ENCODE measurements at places on chromosomes 11 and 22. TPM values are rescaled to one million over a fixed set of nuclear protein-coding genes. Genes with fewer than 3 reads are reported as not detected.

RHOD gene
- not detected for total RNA-seq

ABTB2 gene
- 9.3 TPM for total RNA-seq

ELFN2 gene
- 7.3 TPM for total RNA-seq

ACCS gene
- total RNA-seq = 45.1 TPM

PPME1 gene
- 65.1 TPM for total RNA-seq

BTG4 gene
- total RNA-seq = not detected

PHLDA2 gene
- total RNA-seq = 1.2 TPM

MSANTD2 gene
- 22.8 TPM for total RNA-seq

DESI1 gene
- 34.5 TPM for total RNA-seq

TRIM51 gene
- total RNA-seq = 0.37 TPM

MIAT gene
- 1,100 TPM for total RNA-seq

BSCL2 gene
- 550 TPM for total RNA-seq

TMEM258 gene
- 82.7 TPM for total RNA-seq

FGF3 gene
- total RNA-seq = not detected

LYVE1 gene
- not detected for total RNA-seq

ZC3H12C gene
- total RNA-seq = 60.6 TPM

PISD gene
- total RNA-seq = 60.9 TPM

DCDC1 gene
- total RNA-seq = 0.47 TPM

PHETA2 gene
- 0.88 TPM for total RNA-seq

FJX1 gene
- 74.3 TPM for total RNA-seq

PKNOX2 gene
- 8.7 TPM for total RNA-seq

POU2F3 gene
- not detected for total RNA-seq

SCGB1D2 gene
- total RNA-seq = not detected

DNA sequence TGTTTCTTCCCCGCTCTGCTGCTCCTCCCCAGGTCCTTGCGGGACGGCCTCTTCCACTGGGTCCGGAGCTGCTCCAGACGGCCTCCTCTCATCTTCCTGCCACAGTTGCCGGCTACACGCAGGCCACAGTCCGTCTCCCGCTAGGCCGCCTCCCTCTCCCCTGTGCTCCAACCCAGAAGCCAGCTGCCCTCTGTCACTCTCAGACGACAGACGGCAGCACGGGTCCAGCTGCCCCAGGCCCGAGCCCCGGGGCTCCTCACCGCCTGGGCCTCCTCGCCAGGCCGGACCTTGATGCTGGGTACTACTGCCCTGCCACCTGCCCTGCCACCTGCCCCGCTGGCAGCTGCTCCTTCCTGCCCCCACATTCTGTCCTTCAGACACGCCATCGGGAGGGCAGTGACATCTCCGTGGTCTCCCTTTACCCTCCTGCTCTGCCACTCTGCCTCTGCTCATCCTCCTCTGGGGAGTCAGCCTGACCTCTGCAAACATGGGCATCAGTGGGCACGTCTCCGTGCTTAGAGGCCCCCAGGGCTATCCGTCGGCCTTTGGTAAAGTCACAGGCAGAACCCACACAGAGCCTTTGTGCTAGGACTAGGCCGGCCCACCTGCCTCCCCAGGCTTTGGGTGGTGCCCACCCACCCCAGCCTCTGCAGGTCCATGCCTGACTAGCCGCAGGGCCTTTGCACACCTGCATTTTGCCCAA lies 43.1 kb upstream of the TH start:
- peak; percentile 80 for DNase-seq

DNA sequence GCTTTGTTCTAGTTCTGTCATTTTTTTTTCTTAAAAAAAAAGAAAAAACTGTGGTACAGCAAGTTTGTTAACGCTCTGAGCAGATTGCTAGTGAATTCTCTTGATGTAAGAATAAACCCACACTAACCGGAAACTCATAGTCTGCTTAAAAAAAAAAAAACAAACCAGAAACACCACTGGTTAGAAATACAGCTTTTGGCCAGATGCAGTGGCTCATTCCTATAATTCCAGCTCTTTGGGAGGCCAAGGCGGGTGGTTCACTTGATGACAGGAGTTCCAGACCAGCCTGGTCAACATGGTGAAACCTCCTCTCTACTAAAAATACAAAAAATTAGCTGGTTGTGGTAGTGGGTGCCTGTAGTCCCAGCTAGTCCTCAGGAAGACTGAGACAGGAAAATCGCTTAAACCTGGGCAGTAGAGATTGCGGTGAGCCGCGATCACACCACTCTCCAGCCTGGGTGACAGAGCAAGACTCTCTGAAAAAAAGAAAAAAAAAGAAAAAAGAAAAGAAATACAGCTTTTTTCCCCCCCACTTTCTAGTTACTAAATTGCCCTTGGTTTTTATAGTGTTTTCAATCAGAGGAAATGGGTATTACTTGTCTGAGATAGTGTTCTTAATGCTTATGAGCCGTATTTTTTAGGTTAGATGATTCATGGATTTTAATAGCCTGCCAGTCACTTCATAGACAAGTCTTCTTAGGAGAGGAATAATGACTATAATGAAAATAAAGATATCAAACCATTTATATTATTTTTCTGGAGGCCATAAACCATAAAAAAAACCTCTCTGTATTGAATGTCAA lies 222.8 kb downstream of the DDX10 start:
- DNase-seq = no peak

DNA sequence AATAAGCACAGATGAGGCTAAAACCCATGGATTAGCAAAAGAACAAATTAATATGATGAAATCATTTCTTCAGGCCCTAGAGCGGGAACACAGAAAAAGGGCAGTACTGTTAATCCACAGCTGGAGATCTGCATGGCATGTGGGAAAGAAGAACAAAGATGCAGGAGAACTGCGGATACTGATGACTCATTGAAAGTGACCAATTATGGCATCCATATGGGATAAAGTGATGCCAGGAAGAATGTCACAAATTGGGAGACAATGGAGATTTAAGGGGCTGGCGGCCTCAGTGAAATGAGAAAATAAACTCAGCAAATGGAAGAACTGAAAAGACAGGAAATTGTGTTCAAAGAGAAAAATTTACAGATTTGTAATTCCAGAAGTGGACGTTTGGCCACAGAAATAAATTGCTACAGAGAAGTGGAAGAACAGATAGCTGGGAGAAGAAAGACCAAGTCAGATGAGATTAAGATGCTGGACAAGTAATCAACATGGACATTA lies 39.4 kb downstream of the SIK3 start:
- no peak for DNase-seq

DNA sequence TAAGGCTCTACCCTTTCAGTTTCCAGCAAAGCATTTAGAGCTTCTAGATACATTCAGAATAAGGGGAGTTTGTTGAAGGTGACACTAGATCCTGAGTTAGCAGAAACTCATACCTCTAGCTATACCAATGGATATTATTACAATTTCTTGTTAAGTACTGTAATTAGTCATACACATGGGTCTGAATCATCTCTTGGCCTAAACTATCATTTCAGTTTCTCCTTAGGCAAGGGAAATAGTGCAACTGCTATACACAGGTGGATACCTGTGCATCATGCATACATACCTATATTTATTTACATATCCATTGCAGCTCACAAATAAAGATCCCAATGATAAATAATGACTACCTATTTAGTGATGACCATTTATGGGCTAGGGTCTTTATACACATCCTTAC lies 45.1 kb upstream of the PAX6 start:
- DNase-seq = no peak

- no peak for DNase-seq
These were observed 77.6 kb downstream of the LRRC32 start for GRCh38 chr11:76592961-76593360.

DNA sequence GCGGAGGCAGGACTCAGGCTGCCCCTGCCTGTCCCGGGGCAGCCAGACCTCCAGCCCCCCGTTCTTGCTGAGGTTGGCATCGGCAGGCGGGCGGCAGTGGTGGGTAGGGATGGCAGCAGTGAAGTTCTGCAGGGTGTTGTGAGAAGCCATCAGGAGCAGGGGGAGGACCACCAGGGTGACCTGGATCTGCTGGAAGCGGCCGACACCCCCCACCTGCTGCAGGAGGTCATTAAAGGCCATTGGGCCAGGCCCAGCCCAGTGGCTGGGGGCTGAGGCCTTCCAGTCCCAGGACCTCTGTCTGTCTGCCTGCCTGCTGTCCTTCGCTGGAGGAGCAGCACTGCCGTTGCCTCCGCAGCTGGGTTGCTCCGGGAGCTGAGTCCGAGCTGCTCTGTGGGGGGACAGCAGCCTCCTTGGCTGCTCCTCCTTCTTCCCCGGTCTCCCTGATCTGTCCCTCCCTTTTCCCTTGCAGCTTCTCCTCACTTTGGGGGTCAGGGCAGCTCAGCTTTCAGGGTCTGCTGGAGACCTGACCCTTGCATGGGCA lies at the start of gene SLC22A6:
SLC22A6 (minus strand) TSS at position 517 of the 541 bp plus-strand sequence; CDS start at position 240, 277 bp downstream.
- DNase-seq = no peak

- no peak for DNase-seq
These were observed 43.3 kb downstream of the TNRC6B start for GRCh38 chr22:40221055-40221414.

- no peak for DNase-seq
These were observed 53.3 kb downstream of the NTM start for GRCh38 chr11:131423688-131424087.

DNA sequence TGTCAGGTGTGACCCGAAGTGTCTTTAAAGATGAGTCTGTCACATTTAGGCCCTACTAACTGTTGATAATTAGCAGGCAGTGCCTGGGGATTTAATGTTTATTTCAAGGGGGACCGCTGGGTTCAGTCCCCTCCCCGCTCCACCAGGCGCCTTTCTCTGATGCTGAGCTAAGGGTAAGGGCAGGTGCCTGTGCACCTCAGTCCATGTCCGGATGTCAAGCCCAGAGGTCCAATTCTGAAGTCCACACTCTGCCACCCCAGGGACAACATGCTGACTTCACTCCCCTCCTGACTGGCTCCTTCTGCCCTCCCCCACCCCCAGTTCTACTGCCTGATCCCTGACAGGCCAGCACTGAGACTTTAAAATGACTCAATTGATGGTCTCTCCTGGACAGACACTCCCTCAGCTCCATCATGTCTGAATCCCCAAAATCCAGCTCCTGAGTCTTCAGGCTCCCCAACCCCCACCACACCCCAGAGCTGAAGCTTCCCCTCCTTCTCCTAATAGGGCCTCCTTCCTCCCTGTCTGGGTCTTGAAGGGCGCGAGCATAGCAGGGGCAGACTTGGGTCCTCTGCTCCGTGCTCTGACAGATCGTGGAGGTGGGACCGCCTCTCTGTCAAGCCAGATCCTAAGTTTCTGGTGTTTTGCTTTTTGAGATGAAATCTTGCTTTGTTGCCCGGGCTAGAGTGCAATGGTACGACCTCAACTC lies 49.8 kb upstream of the ANO1 start:
- DNase-seq = no peak

- no peak for DNase-seq
These were observed 356.9 kb upstream of the CCDC90B start for GRCh38 chr11:83643115-83643514.

DNA sequence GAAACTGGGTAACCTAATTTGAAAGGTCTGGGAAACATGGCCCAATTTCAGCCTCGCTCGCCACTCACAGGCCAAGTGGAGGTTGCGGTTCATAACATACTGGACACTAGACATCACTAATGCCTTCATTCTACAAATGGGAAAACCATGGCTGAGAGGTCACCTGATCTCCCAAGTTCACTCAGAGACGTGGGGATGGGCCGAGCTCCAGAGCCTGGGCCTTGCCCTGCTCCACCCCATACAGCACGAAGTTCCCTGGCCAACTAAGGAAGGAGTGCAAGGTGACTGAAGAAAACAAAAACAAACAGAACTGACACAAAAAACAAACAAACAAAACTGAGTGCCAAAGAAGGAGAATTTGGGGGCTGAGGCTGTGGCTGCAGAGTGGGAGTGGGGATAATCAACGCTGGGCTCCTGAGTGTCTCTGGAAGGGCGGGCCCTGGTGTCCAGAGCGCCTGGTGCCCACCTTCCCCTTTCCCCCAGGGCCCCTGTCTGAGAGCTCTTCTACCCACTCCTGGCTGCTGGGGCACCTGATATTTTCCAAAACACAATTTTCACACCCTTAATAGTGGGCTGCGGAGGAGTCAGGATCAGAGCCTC lies 46.5 kb upstream of the ADA2 start:
- no peak for DNase-seq

DNA sequence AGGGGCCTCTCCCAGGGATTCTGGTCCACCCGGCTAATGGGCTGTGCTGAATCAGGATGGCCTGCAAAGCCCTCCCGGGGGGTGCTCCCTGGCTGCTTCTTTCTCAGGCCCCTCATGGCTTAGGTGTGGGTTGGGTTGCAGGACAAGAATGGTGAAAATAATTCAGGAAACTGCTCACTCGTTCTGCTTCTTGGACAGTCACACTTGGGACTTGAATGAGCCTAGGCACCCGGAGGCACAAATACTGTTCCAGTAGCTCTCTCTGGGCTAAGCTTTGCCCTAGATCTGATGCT lies 83.2 kb downstream of the TRIM29 start:
- no peak for DNase-seq

DNA sequence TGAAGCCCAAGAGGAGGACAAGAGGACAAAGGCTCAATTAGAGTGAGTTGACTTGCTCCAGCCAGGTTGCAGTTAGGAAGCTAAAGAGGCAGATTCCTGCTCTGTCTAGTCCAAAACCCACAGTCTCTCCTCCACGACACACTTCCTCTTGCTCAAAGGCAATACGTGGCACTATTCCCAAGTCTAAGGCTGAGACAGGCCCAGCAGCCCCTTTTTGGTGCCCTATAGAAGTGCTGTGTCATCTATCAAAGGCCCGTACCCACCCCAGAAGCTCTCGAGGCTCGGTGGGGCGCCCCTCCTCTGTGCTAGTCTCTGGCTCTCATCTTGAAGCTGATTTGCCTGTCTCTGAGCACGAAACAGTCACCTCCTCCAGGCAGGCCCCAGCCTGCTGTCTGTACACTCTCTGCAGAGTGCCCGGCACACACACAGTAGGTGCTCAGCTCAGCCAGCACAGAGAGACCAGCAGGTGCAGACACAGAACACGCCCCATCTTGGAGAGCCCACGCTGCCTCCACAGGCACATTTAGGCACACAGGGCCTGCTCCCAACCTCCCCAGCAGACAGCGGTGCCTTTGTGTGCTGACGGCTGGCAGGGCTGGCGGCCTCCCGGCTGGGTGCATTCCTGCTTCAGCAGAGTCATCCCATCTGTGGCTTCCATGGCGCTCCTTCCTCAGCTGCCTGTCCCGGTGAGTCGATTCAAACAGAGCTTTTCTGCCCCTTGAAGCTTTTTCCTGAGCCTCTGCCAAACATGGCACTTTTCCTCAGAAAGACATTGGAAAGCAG lies 52.8 kb downstream of the MYH9 start:
- no peak for DNase-seq

GRCh38 chr11:126640186-126640585 lies 284.7 kb downstream of the ST3GAL4 start:
- DNase-seq = no peak

GRCh38 chr11:62143727-62144126 lies 19.9 kb downstream of the INCENP start:
- DNase-seq = no peak

GRCh38 chr11:68206211-68206610 lies 6.9 kb downstream of the KMT5B start:
- no peak for DNase-seq

- DNase-seq = no peak
These were observed 15.4 kb upstream of the MYOD1 start for GRCh38 chr11:17703951-17704350.

- DNase-seq = no peak
These were observed 298.3 kb downstream of the TBC1D22A start for GRCh38 chr22:47060718-47061117.

- no peak for DNase-seq
These were observed 63.5 kb upstream of the DRD2 start for GRCh38 chr11:113538451-113539412.

All from glutamatergic neuron (in vitro differentiated cells).